COLO829 (cell line): ENCODE measurements at places on chromosomes 4 and X.

DNA sequence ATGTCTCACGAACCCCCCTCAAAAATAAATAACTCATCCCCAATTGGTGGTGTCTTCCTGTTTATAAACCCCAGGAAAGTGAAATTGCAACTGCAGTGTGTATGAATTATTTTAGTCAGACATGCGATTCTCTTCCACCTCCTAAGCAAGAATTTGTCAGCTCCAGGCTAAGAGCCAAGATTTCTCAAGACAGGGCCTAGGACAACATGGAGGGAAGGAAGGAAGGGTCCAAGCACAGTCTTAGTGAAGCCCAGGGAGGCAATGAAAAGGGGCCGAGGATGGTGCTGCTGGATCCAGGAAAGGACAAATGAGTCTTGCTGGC lies 20.0 kb downstream of the SH3KBP1 start:
- no peak for DNase-seq

DNA sequence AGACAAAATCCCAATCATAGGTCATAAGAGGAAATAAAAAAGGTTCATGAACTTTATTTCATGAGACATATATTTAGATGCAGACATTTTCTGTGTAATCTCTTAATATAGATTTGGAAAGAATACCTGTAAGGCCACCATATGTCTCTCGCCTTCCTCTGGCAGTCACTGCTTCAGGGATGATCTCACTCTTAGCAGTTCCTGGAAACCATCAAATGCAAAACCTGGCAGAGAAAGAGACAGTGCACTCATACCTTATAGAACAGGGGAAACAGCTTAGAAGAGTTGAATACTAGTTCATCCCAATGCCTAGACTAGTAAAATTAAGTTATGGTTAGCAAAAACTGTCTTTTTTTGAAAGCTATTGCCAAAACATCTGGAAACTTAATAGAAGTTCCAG lies 243.3 kb downstream of the GASK1B start:
- no peak for DNase-seq

GRCh38 chr4:114691865-114692264 lies 93.3 kb downstream of the UGT8 start:
- DNase-seq = no peak

DNA sequence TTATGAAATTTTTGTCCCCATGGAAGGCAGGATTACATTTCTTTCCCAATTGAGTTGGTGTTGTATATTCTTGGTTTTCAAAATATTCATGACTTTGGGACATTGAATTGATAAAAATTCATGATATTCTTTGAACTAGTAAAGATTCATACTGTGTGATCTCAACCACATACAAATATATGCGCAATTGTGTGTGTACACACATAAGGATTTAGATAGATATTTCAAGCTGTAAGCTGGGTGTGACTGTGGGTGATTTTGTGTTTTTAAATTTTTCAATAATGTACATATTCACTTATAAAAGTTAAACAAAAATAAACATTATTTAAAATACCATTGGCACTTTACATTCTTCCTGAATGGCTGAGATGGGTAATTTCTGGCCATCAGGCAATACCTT lies 19.5 kb upstream of the VSIG1 start:
- DNase-seq = no peak

DNA sequence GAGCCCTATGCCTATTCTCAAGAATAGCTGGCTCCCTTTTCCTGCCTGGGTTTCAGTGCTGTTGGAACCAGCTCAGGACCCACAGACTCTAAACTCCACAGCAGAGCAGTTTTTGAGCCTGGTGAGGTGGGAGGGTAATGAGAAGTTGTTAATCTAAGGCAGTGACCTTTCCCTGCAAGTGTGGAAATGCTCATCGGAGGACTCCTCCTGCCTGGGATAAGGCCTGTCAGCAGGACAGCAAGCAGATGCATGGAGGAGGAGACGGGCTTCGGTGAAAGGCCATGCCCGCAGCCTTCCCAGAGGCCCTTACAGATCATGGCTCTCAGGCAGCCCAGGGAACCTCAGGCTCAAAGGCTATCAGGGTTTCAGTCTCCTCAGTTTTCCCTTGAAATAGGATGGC lies 70.0 kb upstream of the SHISA3 start:
- DNase-seq = no peak

DNA sequence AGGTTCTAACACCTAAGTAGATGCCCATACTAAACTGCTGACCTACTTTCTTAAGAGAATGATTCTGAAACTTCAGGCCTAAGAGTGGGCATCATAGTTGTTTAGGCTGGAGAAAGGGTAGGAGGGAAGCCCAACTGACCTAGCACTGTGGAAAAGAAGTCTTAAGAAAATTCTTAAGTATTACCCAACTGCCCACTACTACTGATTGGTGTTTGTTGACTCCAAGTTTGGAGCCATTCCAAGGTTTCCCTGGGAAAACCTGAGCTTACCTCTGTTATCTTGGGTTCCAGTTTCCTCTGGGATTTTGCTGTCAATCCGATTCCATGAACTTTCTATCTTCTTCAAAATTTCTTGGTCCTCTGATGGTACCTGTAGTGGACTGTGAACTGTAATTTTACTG lies 23.9 kb downstream of the ANKRD17 start:
- DNase-seq = no peak

- no peak for DNase-seq
Measured at GRCh38 chr4:15327311-15328298, 100.2 kb upstream of the C1QTNF7 start.

DNA sequence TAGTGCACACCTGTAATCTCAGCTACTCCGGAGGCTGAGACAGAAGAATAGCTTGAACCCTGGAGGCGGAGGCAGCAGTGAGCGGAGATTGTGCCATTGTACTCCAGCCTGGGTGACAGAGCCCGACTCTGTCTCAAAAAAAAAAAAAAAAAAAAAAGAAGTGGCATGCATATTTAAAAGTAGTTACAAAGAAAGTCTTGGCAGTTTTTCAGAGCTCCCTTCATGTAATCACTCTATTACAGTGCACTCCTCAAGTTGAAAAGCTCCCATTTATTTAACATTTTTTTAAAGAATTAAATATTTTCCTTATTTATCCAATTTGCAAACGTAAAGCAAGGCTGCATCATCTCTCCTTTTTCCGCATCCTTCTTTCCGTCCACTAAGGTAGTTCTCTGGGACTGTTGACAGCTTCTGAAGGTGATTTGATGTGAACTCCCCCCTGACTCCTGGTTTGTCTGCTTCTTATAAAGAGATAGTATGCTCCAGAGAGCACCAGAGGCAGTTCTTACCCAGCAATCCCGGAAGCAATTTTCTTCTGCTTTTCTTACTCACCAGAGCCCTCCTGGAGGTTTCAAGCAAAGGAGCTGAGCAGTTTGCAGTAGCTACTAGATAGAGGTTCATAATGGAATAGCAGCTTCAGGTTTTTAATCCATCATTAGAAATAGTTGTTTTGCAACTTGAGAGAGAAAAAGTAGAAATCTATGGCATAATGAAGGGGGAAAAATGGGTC lies 151.0 kb downstream of the PALLD start:
- DNase-seq = no peak

DNA sequence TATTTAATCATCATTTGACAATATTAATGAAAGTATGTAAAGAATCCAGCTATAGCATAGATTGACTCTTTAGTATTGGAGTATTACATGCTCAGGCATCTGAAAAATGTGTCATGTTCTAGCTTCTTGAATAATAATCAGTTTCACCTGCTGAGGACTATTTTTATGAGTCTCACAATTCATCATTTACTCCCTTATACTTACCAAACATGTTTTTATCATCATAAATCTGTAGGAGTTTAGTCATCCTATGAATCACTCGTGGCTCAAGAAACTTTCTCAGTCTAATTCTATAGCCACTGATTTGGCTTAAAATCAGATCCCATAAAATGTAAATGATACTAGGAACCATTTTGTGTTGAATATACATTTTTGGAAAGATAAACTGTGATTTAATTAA lies 1616.1 kb downstream of the C4orf33 start:
- peak; percentile 4 for DNase-seq

DNA sequence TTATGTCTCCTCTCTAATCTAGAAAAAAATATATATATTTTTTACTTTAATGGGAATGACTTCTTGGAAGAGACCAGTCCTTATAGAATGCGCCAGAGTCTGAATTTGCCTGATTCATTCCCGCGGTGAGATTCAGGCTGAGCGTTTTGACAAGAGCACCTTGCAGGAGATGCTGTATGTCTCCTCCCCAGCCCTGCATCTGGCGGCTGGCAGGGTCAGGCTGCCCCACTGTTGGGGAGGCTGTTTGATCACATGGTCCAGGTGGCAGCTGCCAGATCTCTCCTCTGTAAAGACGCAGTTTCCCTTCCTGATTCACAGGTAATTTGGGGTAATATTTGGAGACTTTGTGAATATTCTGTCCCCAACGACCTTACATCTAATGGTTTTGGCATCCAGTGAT lies 9.7 kb downstream of the PDZD4 start:
- DNase-seq = no peak

DNA sequence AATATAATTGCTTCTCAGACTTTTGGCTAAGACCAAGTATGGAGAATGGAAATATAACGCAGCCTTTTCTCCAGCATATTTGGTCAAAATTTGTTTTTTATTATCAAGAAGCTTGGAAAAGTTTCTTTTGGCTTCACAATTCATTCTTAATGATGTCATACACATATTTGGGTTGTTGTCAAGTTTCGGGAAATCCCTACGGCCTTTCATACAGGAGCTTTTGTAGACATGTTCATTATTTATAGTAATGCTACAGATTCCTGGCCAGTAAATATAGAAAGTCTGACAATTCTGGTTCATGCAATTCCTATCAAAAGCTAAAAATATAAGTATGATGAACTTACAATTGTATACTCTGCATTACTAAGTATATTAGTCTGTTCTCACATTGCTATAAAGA lies 112.9 kb downstream of the IRF2 start:
- DNase-seq = no peak

DNA sequence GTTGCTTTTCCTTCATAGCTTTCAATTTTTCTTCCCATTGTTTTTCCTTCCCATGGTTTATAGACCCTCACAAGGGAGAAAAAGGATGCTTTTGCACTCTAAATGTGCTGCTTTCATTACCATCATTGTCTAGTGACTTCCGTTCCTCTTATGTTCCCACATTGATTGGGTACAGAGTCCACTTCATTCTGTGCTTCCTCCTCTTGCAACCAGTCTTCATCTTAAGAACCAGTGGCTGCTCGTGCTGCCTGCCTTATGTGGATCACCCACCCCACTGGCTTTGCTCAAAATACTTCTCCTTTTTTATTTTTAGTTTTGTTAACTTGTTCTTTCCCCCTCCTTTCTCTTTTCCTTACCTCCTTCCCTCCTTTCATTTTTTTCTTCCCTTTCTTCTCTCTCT lies 76.5 kb upstream of the BOD1L1 start:
- DNase-seq = no peak

- DNase-seq = no peak
Measured at GRCh38 chrX:21986596-21986995, 45.5 kb upstream of the PHEX start.

DNA sequence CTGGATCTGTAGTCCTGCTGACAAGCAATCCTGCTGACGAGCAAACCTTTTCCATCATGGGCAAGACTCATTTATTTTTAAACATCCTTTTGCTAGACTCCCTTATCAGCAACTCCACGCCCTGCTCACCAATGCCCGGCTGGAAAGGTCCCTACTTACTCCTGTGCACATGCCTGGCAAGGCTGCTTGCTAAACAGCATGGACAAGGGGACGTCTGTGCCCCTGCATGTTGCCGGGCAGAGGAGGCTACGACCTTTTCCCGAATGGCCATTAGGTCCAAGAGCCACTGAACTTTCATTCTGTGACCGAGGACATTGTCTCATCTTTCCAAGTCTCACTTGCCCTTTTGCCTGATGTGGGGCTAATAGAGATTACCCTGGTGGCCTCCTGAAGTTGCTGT lies 98.6 kb downstream of the MGST2 start:
- no peak for DNase-seq

DNA sequence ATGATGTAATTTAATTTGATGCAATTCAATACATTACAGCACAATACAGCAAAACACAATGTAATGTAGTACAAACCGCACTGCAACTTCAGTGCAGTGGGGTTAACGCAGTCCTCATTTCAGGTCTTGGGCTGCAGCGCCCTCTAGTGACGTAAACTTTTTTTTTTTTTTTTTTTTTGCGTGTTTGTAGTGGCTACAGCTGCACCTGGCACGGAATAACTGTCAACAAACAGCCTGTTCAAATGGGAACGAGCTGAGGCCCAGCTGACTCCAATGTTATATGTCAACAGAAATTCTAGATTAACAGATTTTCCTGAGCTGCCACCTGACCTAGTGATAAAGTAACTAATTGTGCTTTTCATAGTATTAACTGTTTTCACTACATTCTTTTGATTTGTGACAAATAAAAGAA lies 33.5 kb upstream of the RASSF6 start:
- peak; percentile 60 for DNase-seq

- DNase-seq = peak; percentile 70
Measured at GRCh38 chr4:145956288-145956890, 17.8 kb upstream of the ZNF827 start.

DNA sequence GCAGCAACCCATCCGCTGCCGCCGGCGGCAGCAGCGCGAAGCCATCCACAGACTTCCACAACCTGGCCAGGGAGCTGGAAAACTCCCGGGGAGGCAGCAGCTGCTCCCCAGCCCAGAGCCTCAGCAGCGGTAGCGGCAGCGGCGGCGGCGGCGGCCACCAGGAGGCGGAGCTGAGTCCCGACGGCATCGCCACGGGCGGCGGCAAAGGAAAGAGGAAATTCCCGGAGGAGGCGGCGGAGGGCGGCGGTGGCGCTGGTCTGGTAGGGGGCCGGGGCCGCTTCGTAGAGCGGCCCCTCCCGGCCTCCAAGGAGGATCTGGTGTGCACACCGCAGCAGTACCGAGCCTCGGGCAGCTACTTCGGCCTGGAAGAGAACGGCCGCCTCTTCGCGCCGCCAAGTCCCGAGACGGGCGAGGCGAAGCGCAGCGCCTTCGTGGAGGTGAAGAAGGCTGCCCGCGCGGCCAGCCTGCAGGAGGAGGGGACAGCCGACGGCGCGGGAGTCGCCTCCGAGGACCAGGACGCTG lies 4.9 kb downstream of the PRDM8 start:
- peak; percentile 58 for DNase-seq

DNA sequence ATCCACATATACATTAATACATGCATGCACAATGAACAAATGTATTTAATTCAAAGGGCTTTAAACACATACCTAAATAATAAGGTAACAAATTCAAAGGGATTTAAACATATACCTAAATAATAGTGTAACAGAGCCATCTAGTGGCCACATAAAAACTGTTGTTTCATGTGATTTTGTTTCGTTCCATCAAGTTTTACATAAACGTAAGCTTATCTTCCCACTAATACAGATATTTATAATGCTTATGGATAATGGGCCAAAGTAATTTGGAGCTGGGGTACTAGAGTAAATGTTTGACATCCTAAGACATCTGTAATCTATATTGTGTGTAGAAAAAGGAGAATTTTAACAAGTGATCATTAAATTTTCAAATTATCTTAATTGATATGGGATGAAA lies 82.3 kb downstream of the PRSS12 start:
- peak; percentile 63 for DNase-seq

DNA sequence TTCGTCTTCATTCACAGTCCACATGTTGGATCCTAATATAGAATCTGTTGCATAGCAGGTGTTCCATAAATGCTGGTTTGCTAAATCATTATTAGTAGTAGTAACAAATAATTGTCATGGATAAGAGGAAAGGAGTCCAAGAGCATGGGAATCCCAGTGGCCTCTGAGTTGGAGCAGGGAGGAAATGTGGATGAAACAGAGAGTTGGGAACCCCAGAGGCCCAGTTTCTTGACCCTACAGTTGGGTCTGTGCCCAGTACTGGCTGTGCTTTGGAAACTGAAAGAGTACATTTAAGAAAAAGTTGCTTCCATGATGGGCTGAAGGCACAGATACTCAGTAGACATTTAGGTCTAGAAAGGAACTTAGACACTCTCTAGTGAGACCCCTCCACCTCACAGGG lies 149.4 kb upstream of the PSAPL1 start:
- no peak for DNase-seq

- DNase-seq = no peak
Measured at GRCh38 chrX:152206426-152206825, 68.0 kb upstream of the MAGEA10 start.
